Colonic mucosa (tissue), 4 donors: ENCODE measurements at places on chromosomes 3 and 15.

DNA sequence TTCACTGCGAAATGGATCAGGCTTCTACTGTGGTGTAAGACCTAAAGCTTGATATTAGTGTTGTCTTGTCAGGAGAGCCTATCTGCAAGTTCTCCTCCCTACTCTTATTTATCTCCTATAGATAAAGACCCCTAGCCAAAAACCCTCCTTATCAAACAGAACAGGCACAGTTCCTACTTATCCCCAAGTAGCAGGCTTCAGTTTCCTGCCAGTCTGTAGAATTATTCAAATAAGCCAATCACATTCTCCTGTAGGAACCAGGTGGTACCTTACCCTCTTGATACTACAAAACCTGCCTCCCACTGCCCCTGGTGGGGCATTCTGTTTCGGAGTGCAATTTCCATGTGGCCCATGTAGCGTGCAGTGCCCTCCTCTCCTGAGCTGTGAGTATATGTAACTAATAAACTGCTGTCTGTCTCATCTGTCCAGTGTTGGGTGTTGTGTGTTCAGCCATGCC lies 28.7 kb downstream of the HDGFL3 start:
- DNase-seq: no peak

DNA sequence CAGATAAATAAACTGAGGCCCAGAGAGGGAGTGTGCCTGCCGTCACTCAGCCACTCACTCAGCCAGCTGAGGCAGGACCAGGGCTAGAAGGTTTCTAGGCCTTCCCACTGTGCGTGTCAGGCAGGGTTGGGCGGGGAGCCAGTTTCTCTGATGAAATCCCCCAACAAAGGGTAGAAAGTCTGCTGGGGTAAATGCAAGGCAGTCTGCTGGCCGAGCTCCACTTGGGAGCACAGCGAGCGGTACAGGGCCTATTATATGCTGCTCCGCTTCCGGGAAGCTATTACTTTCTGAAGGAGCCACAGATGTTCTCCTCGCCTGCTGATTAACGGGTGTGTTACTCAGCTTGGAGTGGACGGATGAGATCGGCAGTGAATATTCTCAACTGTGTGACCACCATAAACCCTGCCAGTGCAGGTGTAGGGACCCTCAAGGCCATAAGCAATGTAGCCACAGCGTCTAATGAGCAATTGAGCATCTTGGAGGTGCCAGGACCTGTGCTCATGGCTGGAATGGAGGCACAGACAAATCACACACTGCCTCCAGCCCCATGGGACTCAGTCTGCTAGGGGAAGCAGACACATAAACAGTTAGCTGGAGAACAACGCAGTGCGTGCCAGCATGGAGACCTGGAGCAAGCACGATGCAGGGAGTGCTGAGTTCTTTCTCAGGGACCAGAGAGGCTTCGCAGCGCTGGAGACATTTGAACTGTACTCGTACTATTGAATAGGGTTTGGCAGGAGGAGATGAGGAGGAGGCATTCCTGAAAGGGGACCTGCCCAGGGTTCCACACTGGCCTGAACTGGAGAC lies 42.1 kb downstream of the CORO2B start:
- peak; percentile 70 for DNase-seq

DNA sequence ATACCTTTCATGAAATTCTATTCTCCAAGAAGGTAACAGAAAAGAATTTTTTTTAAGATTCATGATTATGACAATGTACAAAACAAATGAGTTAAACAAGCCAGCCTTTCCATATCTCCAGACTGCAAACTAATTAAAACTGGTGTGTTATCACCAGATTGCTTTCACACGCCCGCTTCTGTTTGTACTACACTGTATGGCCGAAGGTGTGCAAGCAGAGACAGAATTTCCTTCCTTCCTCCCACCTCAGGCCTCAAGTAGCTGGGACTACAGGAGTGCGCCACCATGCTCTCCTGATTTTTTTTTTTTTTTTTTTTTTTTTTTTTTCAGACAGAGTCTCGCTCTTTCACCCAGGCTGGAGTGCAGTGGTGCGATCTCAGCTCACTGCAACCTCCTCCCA lies 400.4 kb downstream of the MAGI1 start:
- peak; percentile 26 for DNase-seq

DNA sequence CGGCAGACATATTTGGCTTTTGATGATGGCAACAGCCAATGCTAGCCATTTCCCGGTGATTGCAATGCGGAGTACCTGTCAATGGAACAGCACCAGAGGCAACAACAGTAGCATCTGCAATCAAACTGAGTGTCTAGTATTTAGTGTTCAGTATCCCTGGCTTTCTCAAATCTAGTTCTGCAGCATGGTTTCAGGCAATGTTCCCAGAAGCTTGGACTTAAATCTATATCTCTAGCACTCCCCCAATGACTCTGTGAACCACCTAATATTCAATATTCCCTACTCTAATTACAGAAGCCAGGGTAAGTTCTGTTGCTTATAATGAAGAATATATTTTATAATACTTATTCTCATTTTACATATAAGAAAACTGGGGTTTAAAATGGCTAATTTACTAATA lies 48.2 kb downstream of the TBL1XR1 start:
- DNase-seq: no peak

DNA sequence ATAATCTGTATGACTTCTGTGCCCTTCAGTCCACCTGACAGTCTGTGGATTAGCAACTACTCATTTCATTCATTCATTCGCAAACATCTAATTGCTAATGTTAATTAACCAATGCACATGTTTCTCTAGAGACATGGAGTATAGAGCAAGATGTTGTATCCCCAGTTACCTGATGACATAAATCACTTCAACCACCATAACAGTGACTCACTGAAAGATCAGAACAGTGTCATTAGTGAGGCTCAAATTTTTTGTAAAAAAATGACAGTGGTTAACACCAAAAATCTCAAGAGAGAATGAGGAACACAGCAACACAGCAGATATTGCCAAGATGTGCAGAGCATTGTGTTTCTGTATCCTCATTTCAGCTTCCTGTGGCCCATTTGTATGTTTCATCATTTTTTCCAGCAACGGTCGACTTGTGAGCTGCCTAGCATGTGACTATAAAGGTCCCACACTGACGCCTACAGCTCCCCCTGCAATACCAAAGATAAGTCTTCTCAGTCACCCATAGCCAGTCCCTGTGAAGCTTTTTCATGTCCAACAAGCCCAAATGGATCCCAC lies 3.7 kb upstream of the PLD1 start:
- no peak for DNase-seq

DNA sequence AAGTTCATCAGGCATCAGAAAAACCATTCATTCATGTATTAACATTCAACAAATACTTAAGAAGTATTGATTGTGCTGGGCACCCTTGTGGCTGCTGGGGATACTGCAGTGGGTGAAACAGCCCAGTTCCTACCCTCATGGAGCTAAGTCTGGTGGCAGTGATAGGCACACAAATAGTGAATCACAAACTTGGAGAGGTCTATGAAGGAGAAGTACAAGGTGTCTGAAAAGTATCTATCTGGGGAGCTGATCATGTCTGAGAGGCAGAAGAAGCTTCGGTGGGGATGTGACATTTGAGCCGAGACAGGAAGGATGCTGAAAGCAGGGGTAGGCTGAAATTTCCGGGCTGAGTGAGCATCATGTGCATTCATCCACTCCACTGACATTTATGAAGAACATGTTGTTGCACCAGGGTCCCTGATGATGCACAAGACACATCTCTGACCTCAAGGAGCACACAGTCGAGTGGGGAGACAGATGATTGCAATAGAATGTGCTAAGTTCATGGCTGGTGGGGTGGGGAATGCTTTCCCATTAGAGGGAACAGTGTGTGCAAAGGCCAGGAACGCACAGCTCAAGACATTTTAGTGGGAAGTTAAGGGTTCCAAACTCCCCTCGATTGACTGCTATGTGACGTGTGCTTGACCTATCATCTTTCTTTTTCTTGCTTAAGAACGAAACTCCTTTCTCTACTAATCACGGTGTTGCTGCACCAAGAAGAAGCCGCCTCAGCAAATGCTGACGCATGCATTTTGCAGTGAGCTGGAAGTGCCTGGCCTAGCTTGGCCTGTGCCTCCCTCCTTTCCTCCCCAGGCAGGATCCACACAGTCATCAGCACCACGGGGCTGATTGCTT lies 309.1 kb upstream of the ICE2 start:
- no peak for DNase-seq

DNA sequence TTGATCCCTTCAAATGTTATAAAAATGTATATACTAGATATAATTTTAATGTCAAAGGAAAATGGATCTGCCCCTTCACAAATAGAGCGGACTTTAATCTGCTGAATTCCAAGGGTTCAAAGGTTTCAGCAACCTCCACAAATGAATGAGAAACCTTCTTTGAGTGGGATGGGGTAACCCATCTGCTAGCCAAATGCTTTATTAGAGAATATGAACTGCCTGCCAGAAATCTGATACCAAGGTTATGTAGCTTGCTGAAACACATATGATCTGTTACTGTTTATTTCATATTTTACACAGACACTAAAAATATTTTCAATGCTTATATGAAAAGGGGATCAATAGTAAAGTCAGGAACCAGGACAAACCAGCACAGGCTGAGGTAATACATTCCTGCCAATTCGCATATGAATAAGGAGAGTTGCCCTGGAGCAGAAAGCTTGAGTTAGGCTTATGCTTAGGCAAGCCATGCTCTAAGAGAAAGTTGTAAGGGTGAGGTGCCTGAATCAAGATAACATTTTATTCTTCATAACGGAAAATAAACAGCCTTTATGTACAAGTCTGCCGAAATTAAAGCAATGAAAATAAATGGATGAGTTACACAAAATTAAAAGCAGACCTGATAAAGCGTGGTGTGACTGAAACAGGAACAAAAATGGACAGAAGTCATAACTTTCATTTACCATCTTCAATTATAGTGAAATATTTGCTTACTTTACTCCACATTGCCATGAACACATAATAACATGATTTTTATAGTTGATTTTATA lies 26.5 kb downstream of the PLOD2 start:
- no peak for DNase-seq

DNA sequence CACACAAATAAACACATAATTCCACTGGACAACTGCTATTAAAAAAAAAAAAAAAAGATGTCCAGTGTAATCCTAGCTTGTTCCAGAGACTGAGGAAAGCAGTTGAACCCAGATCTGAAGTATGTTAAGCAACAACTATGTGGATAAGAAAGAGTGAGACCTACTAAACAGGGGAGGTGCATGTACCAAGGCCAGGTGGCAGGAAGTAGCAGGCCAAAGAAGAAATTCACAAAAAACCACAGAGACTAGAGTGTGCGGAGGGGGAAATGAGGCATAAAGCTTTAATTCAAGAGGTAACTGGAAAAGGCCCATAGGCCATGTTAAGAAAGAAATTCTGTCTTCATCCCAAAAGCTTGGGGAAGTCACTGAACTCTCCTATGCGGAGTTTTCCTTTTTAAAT lies 490.0 kb downstream of the NAALADL2 start:
- no peak for DNase-seq

DNA sequence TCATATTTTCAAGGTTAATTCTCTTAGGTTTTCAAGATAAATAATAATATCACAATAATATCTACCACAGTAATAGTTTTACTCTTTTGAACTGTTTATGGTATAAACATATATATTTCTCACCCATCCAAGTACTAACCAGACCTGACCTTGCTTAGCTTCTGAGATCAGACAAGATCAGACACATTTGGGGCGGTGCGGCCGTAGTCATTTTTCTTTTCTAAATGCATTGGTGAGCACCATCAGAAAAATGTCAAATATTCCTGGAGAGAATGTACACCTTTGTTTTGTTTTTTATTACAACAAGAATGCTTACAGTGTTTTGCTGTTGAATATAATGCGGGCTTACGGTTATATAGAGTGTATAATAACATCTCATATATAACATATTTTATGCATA lies 267.8 kb downstream of the ADAMTS17 start:
- no peak for DNase-seq

GRCh38 chr3:8380904-8381704 lies 120.5 kb upstream of the LMCD1 start:
- no peak for DNase-seq

GRCh38 chr15:36905908-36906307 lies 194.4 kb downstream of the MEIS2 start:
- no peak for DNase-seq

DNA sequence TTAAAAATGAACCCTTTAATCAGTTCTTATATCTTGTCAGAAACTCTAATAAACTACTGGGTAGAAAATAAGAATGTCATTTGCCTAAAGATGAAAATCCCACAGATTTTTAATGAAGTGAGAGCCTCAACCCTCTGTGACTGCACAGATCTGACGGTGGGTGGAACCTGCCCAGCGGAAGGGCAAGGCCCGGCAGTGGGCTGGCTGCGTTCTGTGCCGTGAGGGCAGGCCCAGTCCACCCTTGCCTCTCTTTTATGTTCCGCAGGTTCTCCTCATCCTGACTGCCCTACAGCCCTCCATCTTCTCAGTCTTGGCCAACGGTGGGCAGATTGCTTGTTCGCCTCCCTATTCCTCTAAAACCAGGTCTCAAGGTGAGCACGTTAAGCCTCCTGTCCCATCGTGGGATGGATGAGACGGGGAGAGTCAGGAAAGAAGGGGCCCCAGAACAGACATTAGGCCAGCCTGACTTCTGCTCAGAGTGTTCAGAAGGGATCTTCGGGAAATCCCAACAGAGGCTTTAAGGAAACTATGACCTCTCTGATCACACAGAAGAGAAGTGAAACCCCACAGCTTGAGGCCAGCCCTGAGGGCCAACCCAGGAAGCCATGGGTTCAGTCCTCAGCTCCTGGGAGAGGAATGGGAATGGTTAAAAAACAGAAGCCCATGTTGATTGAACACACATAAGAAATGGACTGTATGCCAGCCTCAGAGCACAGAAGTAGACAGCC lies 16.0 kb downstream of the SLC51A start:
- no peak for DNase-seq

DNA sequence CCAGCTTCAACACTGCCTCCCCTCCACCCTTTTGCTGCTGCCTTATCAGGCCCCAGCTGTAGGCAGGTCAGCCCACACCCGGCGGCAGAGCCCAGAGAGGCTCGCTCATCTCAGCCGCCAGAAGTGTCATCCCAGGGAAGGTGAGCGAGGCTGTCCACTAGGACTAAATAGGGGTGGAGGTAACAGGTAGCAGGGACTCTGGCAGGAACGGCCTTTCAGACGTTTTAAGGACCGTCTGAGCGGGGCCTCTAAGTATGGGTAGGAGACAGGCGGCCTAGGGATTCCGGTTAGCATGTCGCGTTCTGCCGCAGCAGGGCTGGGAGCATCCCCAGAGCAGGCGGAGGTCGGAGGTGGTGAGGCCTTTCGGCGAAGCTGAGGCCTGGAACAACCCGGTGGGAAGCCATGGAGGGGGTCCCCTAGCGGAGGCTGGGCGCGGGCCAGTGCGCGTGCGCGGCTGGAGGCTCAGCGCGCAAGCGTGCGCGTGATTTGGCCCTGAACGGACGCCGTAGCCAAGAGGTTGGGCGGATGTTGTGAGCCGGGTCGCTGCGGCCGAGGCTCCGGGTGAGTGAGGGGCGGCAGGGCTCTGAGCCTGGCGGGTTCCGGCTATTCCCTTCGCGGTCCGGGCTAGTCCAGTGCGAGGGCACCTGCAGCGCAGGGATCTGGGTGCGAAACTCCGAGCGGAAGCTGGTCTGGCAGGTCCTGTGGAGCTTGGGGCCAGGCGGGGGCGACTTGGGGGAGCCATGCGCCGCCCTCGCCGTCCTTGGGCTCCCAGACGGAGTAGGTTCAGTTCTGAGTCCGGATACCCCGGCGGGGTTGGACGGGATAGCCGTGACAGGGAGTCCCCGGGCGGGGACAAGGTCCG lies at the start of the genes MST1 and RNF123:
Gene MST1, minus strand, starts transcription at position 429 of the 862 bp plus-strand sequence. CDS start 783 bp downstream, outside the sequence.
Gene RNF123, plus strand, starts transcription at position 512 of the 862 bp plus-strand sequence. CDS start 1,609 bp downstream, outside the sequence.
- peak; percentile 90 for DNase-seq

GRCh38 chr3:182585532-182586150 lies 207.7 kb upstream of the ATP11B start:
- DNase-seq: peak; percentile 40
